ENCODE measurements at places on chromosomes 6 and 20. TPM values are rescaled to one million over a fixed set of nuclear protein-coding genes. Genes with fewer than 3 reads are reported as not detected.
A peak's percentile ranks its signal among the peaks of the same experiment; 100 is the strongest.

DNA sequence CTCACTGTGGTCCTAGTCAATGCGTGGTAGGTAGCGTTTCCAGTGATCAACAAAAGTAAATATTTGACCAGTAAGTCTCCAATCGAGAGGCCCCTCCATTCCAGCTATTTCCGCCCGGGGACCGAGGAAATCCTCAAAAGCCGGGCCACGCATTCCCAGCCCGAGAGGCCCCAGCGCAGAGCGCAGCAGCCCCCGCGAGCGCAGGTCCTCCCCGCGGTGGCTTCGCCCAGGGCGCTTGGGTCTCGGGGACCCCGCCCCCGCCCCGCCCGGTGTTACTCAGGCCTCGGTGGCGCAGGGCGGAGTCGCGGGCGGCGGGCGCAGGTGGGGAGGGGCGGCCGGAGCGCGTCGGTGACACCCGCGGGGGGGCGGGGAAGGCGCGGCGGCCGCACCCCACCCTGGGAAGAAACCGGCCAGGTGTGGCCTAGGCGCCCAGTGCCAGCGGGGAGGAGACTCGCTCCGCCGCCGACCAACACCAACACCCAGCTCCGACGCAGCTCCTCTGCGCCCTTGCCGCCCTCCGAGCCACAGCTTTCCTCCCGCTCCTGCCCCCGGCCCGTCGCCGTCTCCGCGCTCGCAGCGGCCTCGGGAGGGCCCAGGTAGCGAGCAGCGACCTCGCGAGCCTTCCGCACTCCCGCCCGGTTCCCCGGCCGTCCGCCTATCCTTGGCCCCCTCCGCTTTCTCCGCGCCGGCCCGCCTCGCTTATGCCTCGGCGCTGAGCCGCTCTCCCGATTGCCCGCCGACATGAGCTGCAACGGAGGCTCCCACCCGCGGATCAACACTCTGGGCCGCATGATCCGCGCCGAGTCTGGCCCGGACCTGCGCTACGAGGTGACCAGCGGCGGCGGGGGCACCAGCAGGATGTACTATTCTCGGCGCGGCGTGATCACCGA is at the start of gene DSP:
DSP (plus strand) TSS at position 497 of the 890 bp plus-strand sequence; CDS start at position 742, 245 bp downstream.
- DNase-seq, result peak; percentile 79

- no peak for DNase-seq
Measured at GRCh38 chr6:152314483-152314832, 322.7 kb downstream of the SYNE1 start.

GRCh38 chr20:20668639-20669038 is 43.8 kb downstream of the RALGAPA2 start:
- DNase-seq, result no peak

DNA sequence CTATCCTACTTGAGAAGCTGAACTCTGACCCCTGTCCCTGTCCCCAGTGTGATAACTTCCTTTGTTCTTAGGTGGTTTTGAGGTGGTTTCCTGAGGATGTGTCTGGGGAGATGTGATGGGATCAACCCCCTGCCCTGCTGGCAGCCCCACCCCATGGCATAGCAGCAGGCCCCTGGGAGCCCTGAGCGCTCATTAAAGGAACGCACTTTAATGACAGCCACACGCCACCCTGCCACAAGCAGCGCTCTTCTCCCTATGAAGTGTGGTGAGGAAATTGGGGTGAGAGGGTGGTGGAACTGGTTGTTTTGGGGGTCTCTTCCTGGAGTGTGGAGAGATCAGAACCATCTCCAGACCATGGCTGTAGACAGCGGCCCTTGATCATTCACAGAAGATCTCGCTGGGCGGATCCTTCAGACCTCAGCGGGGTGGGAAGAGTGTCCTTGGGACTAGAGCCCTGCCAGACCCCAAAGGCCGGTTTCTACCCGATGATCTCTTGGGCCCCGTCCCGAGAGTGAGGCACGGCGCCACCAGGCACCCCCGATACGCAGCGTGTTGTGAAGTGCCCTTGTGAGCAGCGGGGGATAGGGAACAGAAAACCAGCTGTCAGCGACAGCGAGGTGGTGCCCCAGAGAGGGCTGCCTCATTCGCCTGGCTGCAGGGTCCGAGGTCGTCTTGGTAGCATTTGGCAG is 45.4 kb downstream of the SYNJ2 start:
- peak; percentile 42 for DNase-seq

- no peak for DNase-seq
Measured at GRCh38 chr20:1872459-1873097, 22.6 kb upstream of the SIRPA start.

DNA sequence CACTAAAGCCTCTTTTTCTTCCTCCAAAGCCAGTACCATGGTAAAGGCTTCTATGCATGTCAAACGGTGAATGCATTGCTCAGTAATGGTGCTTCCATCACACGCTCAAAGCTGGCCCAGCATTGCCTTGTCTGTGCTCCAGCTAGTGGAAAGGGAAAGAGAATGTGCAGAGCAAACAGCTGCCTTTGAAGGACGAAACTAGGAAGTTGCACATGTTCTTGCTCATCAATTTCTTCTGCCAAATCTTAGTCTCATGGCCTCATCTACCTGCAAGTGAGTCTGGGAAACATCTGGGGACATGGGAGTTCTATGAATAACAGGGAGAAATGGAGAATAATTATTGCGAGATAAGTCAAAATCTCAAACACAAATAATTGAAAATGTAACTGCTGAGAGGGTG is 216.5 kb upstream of the SSTR4 start:
- no peak for DNase-seq

DNA sequence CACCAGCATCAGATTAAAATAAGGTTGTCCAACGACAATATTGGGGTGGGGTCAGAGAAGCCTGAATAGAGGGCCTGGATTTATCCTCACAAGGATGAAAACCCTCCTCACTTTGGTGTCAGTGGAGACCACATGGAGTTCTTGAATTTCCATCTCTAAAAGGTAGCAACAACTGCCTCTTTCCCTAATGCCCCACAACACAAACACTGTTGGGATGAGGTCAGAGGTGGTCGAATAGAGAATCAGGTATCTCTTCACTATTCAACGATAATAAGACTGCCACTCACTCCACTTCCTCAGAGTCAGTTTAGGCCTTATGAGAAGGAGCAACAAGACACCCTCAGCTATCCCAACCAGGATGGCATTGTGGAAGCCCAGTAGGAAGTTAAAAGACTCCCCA is 596.1 kb downstream of the HTR1B start:
- DNase-seq, result no peak

GRCh38 chr6:25946631-25947030 is 16.0 kb upstream of the TRIM38 start:
- DNase-seq, result no peak

GRCh38 chr6:25005010-25005409 is 69.2 kb upstream of the RIPOR2 start:
- no peak for DNase-seq

DNA sequence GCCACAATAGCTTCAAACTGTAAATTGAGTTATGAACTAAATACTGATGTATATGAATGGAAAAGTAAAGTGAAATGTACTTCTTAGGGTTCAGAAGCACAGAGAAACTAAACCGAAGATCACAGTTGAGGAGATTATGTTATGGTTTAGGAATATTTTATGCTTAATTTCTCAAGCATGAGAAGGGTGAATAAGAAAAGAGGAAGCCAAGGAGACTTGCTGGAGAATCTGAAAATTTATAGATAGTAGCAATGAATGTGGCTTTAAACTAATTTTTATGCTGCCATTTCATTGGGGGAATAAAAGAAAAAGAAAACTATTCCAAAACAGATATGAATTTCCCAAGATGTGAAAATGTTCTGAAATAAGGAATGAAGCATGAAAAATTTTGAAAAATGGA is 5.6 kb downstream of the ANKS1A start:
- no peak for DNase-seq

DNA sequence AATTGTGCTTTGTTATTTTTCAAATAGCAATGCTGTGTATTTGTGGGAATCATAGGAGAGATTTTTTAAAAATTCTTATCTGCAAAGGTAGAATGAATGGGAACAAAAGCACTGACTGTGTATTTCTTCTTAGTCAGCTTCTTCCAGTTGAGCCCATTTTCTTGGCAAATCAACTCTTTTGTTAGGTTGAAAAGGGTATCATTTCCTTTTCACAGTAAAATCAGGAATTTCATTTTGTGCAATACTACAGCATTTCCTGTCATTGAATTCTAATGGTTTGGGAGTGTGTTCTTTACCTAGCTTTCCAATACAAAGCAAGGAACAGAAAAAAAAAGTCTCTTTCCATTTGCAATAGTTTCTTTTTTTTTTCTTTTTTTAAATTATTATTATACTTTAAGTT is 19.0 kb upstream of the EXOC2 start:
- no peak for DNase-seq

DNA sequence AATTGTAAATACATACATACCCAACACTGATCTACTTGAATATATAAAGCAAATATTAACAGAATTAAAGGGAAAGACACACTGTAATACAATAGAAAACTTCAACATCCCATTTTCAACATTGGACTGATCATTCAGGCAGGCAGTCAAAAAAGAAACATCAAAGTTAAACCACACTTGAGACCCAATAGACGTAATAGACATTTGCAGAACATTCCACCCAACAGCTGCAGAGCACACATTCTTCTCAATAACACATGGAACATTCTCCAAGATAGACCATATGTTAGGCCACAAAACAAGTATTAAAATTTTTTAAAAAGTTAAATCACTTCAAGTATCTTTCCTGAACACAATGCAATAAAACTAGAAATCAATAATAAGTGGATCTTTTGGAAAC is 698.2 kb downstream of the COL12A1 start:
- DNase-seq, result no peak

- DNase-seq, result no peak
Measured at GRCh38 chr20:61815678-61816077, 250.0 kb downstream of the TAF4 start.

GRCh38 chr20:59576216-59576953 is 28.0 kb upstream of the PHACTR3 start:
- DNase-seq, result no peak

DNA sequence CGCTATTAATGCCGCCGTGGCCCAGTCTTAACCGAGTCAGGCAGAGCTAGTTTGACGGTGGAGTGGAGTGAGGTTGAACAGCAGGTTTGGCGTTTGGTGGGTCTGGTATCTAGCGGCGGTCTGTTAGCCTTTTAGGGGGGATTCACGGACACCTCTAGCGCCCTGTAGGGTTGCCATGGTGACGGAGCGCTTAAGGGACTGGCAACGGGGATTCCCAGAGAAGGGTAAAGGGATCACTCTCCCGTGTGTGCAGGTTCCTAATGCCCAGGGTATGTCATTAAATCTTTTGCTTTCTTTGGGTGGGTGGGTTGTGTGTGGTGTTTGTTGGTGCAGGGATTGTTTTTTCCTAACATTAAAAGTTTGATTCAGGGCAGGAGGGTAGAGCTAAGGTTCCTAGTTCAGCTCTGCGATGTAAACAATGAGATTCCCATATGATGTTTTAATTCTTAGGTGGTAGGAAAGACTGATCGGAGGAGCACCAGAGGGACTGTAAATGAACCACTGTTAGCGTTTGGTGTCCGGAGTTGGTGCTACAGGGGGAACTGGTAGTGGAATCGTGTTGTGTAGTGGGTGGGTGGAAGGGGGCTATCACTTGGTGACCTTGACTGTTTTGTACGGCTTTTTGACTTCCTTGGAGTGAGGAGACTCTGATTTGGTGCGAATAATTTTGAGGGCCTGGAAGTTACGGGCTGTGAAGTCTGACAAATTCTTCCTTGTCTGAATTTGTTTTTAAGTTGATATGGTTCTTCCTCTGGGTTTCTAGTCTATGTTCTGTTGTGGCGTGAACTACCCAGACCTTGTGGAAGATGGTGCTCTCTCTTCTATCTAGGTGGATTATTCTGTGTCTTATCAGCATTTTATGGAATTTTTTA is 5.0 kb downstream of the BRD2 start:
- no peak for DNase-seq

- DNase-seq, result peak; percentile 68
Measured at GRCh38 chr6:43668151-43669028, 19.2 kb downstream of the MRPS18A start.

DNA sequence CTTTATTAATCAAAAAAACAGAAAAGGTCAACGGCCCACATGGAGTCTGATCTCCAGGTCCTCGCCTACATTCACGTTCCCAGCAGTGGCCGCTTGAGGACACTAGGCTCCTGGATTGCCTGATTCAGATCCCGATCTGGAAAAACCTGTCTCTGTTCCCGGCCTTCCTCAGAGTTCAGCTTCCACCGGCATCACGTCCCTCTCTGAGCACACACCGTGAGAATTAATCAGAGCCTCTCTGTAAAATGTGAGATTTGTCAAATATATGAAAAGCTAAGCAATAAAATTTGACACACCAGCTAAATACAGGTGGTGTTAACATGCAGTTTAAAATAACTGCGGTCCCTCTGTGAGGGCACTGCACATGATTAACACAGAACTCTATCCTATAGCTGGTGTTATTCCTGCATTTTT is 122.8 kb upstream of the COL21A1 start:
- DNase-seq, result peak; percentile 68

DNA sequence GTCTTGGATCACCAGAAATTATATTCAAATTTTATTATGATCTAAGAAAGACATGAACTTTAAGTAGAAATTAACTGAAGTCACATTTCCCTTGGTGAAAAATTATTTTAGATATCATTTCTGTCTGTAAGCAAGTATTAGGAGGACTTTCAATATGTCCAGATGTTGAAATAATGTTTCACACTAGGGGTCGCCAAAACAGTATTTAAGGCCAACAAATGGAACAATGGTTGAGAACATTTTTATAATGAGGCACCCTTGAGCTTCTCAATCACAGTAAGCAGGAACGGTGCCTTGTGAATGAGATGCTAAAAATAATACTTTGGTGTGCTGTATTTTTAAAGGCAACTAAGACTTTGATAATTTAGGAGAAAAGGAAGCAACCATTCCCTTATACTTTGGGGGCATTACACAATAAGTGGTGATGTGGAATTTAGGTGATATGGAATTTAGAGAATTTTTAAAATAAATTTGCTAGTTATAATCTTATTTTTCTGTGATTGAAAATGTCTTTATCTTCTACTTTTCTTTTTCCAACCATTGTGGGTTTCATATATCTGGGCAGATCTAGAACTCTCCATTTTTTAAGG is 9.6 kb upstream of the SF3B5 start:
- DNase-seq, result no peak

- DNase-seq, result no peak
Measured at GRCh38 chr6:104226790-104227446, 632.8 kb downstream of the HACE1 start.

GRCh38 chr6:38208028-38208427 is 388.5 kb downstream of the ZFAND3 start:
- no peak for DNase-seq

GRCh38 chr6:149331043-149331807 is 13.7 kb downstream of the TAB2 start:
- DNase-seq, result no peak

Gene BLOC1S5
- total RNA-seq, result 9.9 TPM

Gene HLA-DRA
- total RNA-seq, result 82.4 TPM

Gene CLPSL2
- not detected for total RNA-seq

Gene DCDC2
- total RNA-seq, result not detected

Gene SLC24A3
- total RNA-seq, result 0.62 TPM

Gene TP53TG5
- 1.2 TPM for total RNA-seq

Measured in Right ventricle myocardium superior (tissue), 1 donor.